ENCODE measurements at places on chromosomes 16 and 17.

- DNase-seq: no peak
Measured at GRCh38 chr17:28173801-28174200, 131.3 kb downstream of the NLK start.

DNA sequence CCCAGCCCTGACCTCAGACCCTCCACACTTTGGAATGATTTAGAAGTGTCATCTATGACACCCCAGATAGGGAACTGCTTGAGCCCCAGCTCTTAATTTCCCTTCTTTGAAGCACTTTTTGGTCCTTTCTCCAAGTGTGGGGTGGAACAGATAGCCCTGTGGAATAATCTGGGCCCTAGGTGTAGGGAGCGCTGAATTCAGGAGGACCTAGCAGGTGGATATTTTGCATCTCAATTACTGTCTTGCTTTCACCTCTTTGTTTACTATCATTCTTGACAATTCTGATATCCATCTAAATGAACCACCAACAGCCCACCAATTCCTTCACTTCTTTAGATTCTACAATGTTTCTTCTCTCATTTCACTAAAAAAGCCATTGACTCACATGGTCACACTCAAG, 850.4 kb downstream of the KCNJ2 start:
- no peak for DNase-seq

- peak; percentile 96 for DNase-seq
Measured at GRCh38 chr17:38853292-38854219, at the start of gene RPL23. Gene RPL23 (minus strand): TSS chr17:38853721. CDS start chr17:38853710, 11 bp downstream.

GRCh38 chr17:4870855-4871254, 28.5 kb upstream of the C17orf107 start:
- DNase-seq: no peak

DNA sequence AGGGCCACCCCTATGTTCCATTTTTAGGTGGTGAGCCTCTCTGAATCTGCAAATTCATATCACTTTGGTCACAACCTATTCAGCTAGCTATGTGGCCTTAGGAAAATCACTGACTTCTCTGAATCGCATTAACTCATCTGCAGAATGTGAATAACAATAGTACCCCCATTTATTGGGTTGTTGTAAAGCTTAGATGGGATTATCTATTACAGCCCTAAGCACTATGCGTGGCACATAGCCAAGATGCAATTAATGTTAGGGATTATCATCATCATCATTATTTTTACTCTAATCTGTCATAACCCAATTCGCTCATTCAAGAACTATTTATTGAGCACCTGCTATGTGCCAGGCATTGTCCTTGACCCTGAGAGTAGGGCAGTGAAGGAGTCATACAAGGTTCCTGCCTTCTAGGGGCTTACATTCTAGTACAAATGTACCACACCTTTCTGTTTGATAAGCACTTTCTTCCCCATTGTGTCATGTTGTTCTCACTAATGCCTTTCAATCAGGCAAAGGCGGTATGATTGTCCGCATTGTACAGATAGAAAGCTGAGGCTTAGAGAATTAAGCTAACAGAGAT, 38.5 kb downstream of the CHD9 start:
- peak; percentile 83 for DNase-seq
